ENCODE measurements at places on chromosomes 5 and 9. TPM values are rescaled to one million over a fixed set of nuclear protein-coding genes. Genes with fewer than 3 reads are reported as not detected.

ERCC6L2 gene
- total RNA-seq, result 83.3 TPM

C9orf50 gene
- total RNA-seq, result not detected

PCSK1 gene
- total RNA-seq, result 1.3 TPM

NTNG2 gene
- 6.6 TPM for total RNA-seq

PCDHGB6 gene
- total RNA-seq, result 6.2 TPM

CERCAM gene
- total RNA-seq, result 25.3 TPM

ZNF879 gene
- total RNA-seq, result 4.5 TPM

GRCh38 chr5:54692631-54693030 lies 175.1 kb downstream of the SNX18 start:
- DNase-seq, result no peak
- H3K4me3 ChIP-seq, result no peak overlapping the region
- H3K27me3 ChIP-seq, result no peaks in the 10 kb centered on the region
- no peak overlapping the region for H3K27ac ChIP-seq
- H3K4me1 ChIP-seq, result peaks cover 41% of the 10 kb centered on the region

GRCh38 chr5:173315495-173316338 lies 12.5 kb downstream of the STC2 start:
- no peaks in the 10 kb centered on the region for H3K27me3 ChIP-seq
- peaks cover 65% of the 10 kb centered on the region for H3K4me1 ChIP-seq
- H3K36me3 ChIP-seq, result peaks cover 3% of the 10 kb centered on the region
- peak overlapping the region; percentile 64 for H3K27ac ChIP-seq
- DNase-seq, result no peak

- H3K27me3 ChIP-seq, result no peaks in the 10 kb centered on the region
- no peaks in the 10 kb centered on the region for H3K36me3 ChIP-seq
- no peak for DNase-seq
- H3K4me1 ChIP-seq, result peaks cover 8% of the 10 kb centered on the region
- no peak overlapping the region for H3K4me3 ChIP-seq
These were observed 301.2 kb downstream of the TUSC1 start for GRCh38 chr9:25377039-25377438.

DNA sequence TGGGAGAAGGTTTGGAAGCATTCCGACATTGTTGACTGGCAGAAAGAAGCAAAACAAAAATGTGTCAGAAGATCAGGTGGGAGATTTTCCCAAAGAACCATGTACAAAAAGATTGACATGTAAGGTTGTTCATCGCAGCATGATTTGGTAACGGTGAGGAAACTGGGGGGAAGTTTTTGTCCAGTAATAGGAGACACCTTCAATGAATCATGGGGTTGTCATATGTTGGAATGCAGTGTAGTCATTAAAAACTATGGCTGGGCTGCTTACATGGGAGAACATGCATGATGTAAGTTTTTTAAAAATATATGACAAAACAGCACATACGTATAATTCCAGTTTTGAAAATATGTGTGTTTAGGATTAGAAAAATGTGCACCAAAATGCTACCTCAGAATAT lies 50.5 kb downstream of the HSD17B3 start:
- H3K27ac ChIP-seq, result no peak overlapping the region
- H3K4me3 ChIP-seq, result no peak overlapping the region
- DNase-seq, result no peak

- no peak overlapping the region for H3K4me3 ChIP-seq
- H3K4me1 ChIP-seq, result peaks cover 58% of the 10 kb centered on the region
- H3K36me3 ChIP-seq, result no peaks in the 10 kb centered on the region
- H3K27me3 ChIP-seq, result no peaks in the 10 kb centered on the region
These were observed 68.0 kb upstream of the STXBP1 start for GRCh38 chr9:127543973-127544533.

GRCh38 chr5:85049020-85049419 lies 664.3 kb upstream of the EDIL3 start:
- no peak overlapping the region for H3K27ac ChIP-seq
- H3K27me3 ChIP-seq, result no peaks in the 10 kb centered on the region
- no peak for DNase-seq
- H3K36me3 ChIP-seq, result no peaks in the 10 kb centered on the region
- no peak overlapping the region for H3K4me3 ChIP-seq
- no peaks in the 10 kb centered on the region for H3K4me1 ChIP-seq

GRCh38 chr9:92607088-92607487 lies 62.8 kb downstream of the IPPK start:
- peaks cover 60% of the 10 kb centered on the region for H3K4me1 ChIP-seq
- DNase-seq, result no peak
- no peak overlapping the region for H3K4me3 ChIP-seq
- peak overlapping the region; percentile 82 for H3K27ac ChIP-seq
- H3K36me3 ChIP-seq, result peaks cover 11% of the 10 kb centered on the region

Data from esophagus muscularis mucosa (tissue), 4 donors.